ENCODE measurements at places on chromosomes 12 and 14. TPM values are rescaled to one million over a fixed set of nuclear protein-coding genes. Genes with fewer than 3 reads are reported as not detected.

DNA sequence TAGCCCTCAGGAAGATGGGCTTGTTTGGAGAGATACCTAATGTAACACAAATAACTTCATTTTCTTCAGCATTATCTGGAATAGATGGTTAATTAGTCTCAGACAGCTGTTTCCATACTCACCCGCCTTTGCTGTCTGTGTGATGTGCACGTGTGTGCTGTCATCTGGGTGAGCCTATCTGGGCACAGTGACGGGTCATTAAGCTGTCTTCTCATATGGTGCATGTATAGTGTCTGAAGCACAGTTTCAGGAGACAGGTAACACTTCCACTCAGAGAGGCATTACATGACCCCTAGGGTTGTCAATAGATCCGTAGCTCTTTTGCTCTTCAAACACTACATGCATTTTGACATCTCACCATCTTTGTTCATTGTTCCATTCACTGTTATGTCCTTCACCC is 493.3 kb downstream of the APAF1 start:
- H3K27ac ChIP-seq, result no peak overlapping the region
- H3K4me3 ChIP-seq, result no peak overlapping the region
- DNase-seq, result no peak

GRCh38 chr12:119666900-119667576 is 895 bp upstream of the PRKAB1 start:
- no peaks in the 10 kb centered on the region for H3K27me3 ChIP-seq
- DNase-seq, result no peak
- H3K4me1 ChIP-seq, result peaks cover 20% of the 10 kb centered on the region
- H3K36me3 ChIP-seq, result peaks cover 9% of the 10 kb centered on the region
- H3K27ac ChIP-seq, result peak overlapping the region; percentile 76

The CACNA2D4 gene
- total RNA-seq, result 9.0 TPM

DNA sequence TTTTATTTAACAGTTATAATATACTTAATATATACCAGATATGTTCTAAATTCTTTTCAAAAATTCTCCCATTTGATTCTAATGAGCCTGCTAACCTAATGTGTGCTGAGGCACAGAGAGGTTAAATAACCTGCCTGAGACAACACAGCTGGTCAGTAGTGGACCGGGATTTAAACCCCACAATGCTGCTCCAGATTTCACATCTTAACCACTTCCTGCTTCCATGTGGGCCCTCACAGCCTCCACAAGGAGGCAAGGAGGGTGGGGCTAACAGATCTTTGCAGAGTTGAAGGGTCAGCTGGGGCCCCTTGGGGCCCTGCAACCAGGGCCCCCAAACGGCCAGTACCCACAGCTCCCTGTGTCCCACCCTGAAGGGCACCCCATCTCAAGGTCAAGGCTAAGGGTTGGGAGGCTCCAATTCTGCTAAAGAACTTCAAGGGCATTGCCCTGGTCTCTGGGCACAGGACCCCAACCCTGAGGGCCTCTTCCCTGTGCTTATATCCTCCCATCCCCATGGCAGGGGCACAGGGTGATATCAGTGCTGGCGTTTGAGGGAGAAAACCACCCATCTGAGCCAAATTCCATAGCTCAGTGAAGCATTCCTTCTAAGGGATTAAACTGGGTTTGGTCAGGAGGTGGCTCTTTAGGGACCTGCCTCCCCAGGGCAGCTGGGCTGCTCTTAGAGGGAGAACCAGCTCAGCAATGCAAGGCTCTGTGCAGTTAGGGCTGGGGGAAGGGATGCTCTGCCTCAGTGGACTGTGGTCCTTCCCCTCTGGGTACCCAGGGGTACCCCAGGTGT is 2.2 kb downstream of the KRT80 start:
- H3K4me3 ChIP-seq, result no peak overlapping the region
- no peaks in the 10 kb centered on the region for H3K27me3 ChIP-seq
- no peak overlapping the region for H3K27ac ChIP-seq
- H3K4me1 ChIP-seq, result no peaks in the 10 kb centered on the region
- no peak for DNase-seq

DNA sequence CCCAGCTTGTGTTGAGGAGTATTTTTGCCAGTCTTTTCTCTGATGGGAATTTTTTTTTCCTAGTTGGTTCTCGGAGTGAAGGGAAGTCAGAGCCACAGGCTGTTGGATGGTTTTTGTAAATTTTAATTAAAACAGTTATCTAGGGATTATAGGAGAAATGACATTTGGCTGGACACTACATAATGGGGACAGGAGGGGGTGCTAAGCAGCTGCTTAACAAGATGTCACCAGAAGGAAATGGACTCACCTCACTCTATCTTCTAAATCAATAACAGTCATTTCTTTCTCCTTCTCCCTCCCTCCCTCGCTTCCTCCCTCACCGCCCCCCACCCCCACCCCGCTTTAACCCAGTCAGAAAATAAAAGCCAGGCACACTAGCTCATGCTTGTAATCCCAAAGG is 93.4 kb upstream of the TMEM233 start:
- H3K36me3 ChIP-seq, result no peaks in the 10 kb centered on the region
- no peak for DNase-seq
- H3K4me3 ChIP-seq, result no peak overlapping the region
- no peaks in the 10 kb centered on the region for H3K27me3 ChIP-seq
- no peaks in the 10 kb centered on the region for H3K4me1 ChIP-seq

GRCh38 chr12:2383325-2384028 is 330.7 kb downstream of the CACNA1C start:
- H3K4me1 ChIP-seq, result no peaks in the 10 kb centered on the region
- H3K27me3 ChIP-seq, result no peaks in the 10 kb centered on the region

DNA sequence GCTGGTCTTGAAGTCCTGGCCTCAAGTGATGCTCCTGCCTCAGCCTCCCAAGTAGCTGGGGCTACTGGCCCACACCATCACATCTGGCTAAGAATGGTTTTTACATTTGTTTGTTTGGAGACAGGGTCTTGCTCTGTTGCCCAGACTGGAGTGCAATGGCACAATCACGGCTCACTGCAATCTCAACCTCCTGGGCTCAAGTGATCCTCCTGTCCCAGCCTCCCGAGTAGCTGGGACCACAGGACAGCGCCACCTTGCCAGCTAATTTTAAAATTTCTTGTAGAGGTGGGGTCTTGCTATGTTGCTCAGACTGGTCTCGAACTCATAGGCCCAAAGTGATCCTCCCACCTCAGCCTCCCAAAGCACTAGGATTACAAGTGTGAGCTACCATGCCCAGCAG is 28.6 kb upstream of the TSPAN9 start:
- DNase-seq, result no peak
- H3K4me3 ChIP-seq, result no peak overlapping the region
- H3K27me3 ChIP-seq, result no peaks in the 10 kb centered on the region
- no peaks in the 10 kb centered on the region for H3K36me3 ChIP-seq

DNA sequence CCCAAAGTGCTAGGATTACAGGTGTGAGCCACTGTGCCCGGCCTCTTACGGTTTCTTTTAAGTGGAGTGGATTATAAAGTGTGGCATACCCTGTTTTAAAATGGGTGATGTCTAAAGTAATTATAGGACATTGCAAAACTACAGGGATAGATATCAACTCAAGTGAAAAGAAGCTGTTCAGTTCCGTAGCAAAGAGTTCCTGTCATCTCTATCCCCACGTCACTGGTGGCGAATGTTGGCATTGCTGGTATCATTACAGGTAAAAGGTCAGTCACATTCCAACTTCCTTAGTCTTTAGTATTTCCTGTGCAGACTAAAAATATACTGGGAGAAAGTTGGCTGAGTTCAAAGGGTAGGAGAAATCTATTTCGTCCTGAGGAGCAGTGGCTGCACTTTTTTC is 95.6 kb upstream of the SLC38A2 start:
- no peaks in the 10 kb centered on the region for H3K4me1 ChIP-seq
- no peaks in the 10 kb centered on the region for H3K36me3 ChIP-seq
- no peak overlapping the region for H3K4me3 ChIP-seq

The RALGAPA1 gene
- total RNA-seq, result 68.9 TPM

The GLT1D1 gene
- 1.8 TPM for total RNA-seq

- H3K4me3 ChIP-seq, result no peak overlapping the region
- H3K4me1 ChIP-seq, result no peaks in the 10 kb centered on the region
- no peaks in the 10 kb centered on the region for H3K27me3 ChIP-seq
- H3K36me3 ChIP-seq, result no peaks in the 10 kb centered on the region
- no peak for DNase-seq
Observed at GRCh38 chr12:12918781-12919389, 27.5 kb downstream of the GPRC5A start.

The PUS1 gene
- 49.2 TPM for total RNA-seq

The AICDA gene
- total RNA-seq, result not detected

- H3K36me3 ChIP-seq, result no peaks in the 10 kb centered on the region
- H3K4me3 ChIP-seq, result no peak overlapping the region
- H3K27me3 ChIP-seq, result no peaks in the 10 kb centered on the region
- DNase-seq, result no peak
- no peak overlapping the region for H3K27ac ChIP-seq
Observed at GRCh38 chr12:41286426-41286825, 98.3 kb downstream of the PDZRN4 start.

The ENDOU gene
- not detected for total RNA-seq

- H3K27me3 ChIP-seq, result no peaks in the 10 kb centered on the region
- H3K27ac ChIP-seq, result no peak overlapping the region
- DNase-seq, result no peak
- H3K4me3 ChIP-seq, result no peak overlapping the region
- peaks cover 18% of the 10 kb centered on the region for H3K4me1 ChIP-seq
- peaks cover 61% of the 10 kb centered on the region for H3K36me3 ChIP-seq
Observed at GRCh38 chr14:101861464-101861863, 100.0 kb downstream of the PPP2R5C start.

The PMEL gene
- total RNA-seq, result not detected

- H3K36me3 ChIP-seq, result no peaks in the 10 kb centered on the region
- DNase-seq, result no peak
- H3K27me3 ChIP-seq, result no peaks in the 10 kb centered on the region
- H3K4me1 ChIP-seq, result peaks cover 7% of the 10 kb centered on the region
- no peak within 1 kb of the TSS for H3K27ac ChIP-seq
Observed at GRCh38 chr12:9732921-9733461, at the start of gene CLECL1. Gene CLECL1, minus strand, starts transcription at chr12:9733097.

The IL22 gene
- 1.8 TPM for total RNA-seq

The CLEC4E gene
- total RNA-seq, result not detected

- H3K4me1 ChIP-seq, result peaks cover 4% of the 10 kb centered on the region
- no peak overlapping the region for H3K4me3 ChIP-seq
- H3K27ac ChIP-seq, result no peak overlapping the region
- H3K27me3 ChIP-seq, result no peaks in the 10 kb centered on the region
- DNase-seq, result no peak
- peaks cover 36% of the 10 kb centered on the region for H3K36me3 ChIP-seq
Observed at GRCh38 chr12:123614531-123614930, 12.6 kb downstream of the DDX55 start.

GRCh38 chr12:5379749-5380496 is 52.0 kb upstream of the NTF3 start:
- H3K4me1 ChIP-seq, result no peaks in the 10 kb centered on the region
- no peak for DNase-seq
- H3K27ac ChIP-seq, result no peak overlapping the region
- H3K36me3 ChIP-seq, result no peaks in the 10 kb centered on the region
- no peaks in the 10 kb centered on the region for H3K27me3 ChIP-seq

The MANSC1 gene
- 0.66 TPM for total RNA-seq

- H3K27me3 ChIP-seq, result no peaks in the 10 kb centered on the region
- H3K36me3 ChIP-seq, result no peaks in the 10 kb centered on the region
- no peak overlapping the region for H3K27ac ChIP-seq
- no peak overlapping the region for H3K4me3 ChIP-seq
- no peak for DNase-seq
Observed at GRCh38 chr12:121767525-121768016, 25.9 kb downstream of the RHOF start.

DNA sequence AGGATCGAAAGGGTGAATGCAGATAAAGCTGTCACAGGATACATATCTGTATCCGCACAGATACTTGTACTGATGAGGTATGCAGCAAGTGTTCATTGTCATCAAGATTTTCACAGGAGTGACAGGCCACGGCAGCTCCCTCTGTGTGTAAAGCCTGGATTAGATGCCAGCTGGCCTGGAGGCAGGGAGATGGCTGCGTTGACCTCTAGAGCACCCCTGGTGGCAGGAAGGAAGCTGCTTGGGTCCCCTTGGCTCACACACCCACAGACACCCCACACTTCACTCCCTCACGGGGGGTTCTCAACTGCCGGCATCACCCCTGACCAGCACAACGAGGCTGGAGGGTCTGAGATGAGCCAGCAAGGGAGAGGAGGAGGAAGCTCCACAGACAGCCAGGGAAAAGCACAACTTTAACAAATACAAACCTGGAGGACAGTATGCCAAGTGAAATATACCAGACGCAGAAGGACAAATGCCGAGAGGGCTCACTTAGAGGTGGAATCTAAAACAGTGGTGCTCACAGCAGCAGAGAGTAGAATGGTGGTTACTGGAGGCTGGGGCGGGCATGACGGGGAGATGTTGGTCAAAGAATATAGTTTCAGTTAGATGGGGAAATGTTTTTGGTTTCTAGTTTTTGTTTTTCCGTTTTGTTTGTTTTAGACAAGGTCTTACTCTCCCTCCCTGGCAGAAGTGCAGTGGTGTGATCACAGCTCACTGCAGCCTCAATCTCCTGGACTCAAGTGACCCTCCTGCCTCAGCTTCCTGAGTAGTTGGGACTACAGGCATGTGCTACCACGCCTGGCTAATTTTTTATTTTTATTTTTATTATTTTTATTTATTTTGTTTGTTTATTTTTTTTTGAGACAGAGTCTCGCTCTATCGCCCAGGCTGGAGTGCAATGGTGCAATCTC is 45.7 kb downstream of the TEAD4 start:
- no peak for DNase-seq
- no peaks in the 10 kb centered on the region for H3K36me3 ChIP-seq
- no peak overlapping the region for H3K4me3 ChIP-seq
- H3K27ac ChIP-seq, result no peak overlapping the region

DNA sequence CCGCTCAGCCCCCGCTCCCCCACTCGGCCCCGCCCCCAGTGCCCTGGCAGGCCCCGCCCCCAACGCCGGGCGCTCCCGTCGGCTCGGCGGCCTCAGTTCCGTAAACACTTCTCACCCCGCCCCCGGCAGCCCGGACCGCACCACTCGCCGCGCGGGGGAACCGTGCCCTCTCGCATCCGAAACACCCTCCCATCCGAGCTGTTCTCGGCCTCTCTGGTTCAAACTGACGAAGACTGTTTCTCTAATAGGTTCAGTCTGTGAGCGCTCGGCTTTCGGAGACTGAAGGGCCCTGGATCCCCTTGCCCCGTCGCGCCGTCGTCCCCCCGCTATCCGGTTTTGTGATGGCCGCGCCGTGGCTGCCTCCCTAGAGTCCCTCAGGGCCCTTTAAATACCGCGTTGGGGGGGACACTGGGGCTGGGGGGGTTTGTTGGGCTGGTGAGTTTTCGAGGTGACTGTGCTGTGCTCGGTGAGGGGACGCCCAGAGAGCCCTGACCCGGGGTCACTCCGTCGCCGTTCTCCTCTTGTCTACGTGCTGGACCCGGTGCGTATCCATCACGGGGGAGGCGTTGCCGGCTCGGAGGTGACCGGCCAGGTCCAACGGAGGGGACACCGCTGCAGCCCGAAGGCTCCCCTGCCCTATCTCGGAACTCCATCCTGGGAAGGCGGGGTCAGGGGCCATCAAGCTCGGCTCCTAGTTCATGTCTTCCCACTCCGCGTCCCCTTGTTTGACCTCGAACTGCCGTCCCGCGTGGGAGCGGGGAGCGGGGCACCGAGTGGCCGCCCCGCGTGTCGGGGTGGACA is at the start of gene TCP11L2:
TSS of gene TCP11L2 (plus strand) at position 333 of the 801 bp plus-strand sequence. CDS start 8,343 bp downstream, outside the sequence.
- no peaks in the 10 kb centered on the region for H3K27me3 ChIP-seq
- peak; percentile 91 for DNase-seq
- H3K27ac ChIP-seq, result peak within 1 kb of the TSS; percentile 100
- no peaks in the 10 kb centered on the region for H3K36me3 ChIP-seq
- H3K4me3 ChIP-seq, result peak within 1 kb of the TSS; percentile 94

GRCh38 chr12:80593766-80594165 is 113.7 kb upstream of the MYF6 start:
- H3K27ac ChIP-seq, result no peak overlapping the region
- H3K4me1 ChIP-seq, result no peaks in the 10 kb centered on the region
- no peaks in the 10 kb centered on the region for H3K27me3 ChIP-seq
- H3K36me3 ChIP-seq, result no peaks in the 10 kb centered on the region
- DNase-seq, result no peak
- H3K4me3 ChIP-seq, result no peak overlapping the region

All from naive thymus-derived CD4-positive, alpha-beta T cell (primary cell).